ENCODE measurements at places on chromosomes 1 and 21.
A peak's percentile ranks its signal among the peaks of the same experiment; 100 is the strongest.

DNA sequence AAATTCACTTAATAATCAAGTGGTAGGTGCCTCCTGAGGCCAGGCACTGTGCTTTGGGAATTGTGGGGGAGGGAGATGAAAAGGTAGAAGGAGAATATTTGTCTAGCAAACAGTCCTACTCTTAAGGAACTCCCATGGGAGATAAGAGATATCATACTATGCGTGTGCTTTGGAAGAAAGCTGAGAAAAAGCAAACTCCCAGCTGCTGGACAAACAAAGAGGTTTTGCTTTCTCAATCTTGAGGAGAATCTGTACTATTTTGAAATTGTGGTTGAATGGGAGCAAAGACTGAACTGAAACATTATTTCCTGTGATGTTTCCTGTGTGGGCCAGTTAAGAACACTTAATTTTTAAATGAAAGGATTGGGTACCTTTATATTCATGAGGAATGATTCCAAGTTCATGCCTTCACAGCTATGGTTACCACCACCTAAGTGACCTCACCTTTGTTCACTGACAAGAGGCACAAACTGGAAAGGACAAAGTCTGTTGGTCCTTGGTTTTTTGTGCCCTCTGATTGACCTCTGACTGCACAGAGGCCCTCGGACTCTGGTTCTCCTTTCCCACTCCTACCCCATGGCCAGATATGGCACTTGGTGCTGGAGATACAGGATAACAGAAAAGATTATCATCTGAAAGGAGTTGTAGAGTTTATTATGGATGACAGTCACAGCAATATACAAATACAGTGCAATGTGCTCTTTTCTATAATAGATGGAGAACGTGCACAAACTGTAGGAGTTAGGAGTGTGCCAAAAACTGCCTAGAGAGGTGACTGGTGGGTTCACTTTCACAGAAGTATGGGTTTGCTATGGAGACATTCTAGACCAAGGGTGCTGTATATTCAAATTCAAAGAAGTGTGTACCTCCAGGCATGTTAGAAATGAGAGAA, 1.6 kb downstream of the CD53 start:
- DNase-seq = no peak

DNA sequence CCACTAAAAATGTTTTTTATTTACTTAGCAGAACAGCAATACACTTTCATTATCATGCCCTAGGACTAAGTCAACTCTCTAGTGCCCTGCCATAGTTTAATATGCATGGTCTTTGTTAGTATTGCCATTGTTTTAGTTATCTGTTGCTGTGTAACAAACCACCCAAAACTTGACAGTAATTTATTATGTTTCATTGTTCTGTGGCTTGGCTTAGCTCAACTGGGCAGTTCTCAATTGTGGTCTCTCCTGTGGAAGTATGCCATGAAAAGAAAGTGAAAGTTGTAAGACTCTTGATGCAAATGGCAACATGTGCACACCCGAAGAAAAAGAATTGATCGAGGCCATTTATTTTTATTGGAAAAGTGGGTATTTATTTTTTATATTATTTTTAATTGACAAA, 206.3 kb upstream of the KCTD3 start:
- DNase-seq = no peak

- peak; percentile 23 for DNase-seq
Measured at GRCh38 chr1:172324761-172325160, 95.7 kb upstream of the C1orf105 start.

DNA sequence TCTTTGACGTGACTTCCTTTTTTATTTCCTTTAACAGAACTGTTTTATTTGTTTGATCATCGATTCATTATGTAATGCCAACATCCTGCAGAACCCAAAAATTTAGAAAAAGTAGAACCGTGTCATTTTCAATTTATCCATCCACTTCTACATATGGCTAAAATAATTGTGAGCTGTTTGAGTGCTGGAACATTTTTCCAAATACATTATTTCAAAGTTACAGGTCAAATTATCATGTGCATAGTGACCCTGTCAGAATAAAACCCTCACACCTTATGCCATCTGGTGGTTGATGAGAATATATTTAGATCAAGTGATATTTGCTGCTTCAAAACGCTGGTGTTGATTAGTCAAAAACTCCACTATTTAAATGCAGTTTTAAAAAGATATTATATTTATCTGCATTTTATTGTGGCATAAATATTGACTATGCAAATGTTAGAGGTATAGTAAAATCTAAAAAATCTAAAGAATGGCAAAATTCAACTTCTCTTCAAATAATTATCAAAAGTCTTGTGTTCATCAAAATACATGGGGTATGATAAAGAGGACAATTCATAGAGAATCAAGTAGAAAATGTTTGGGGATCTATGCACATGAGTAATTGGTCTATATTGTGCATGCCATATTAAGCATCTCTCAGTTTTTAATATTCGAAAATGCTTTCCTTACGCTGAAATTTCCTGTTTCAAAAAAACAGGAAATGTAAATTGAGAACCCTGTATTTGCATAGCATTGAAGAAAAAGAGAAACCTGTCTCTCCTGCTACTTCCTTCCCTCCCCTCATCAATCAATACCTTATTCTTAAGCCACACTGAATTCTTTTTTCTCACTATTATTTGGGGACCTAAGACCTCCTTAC, 39.7 kb downstream of the UBE2U start:
- peak; percentile 66 for DNase-seq

All from muscle of back (tissue), 13 donors.